ENCODE measurements at places on chromosomes 2 and 18.

DNA sequence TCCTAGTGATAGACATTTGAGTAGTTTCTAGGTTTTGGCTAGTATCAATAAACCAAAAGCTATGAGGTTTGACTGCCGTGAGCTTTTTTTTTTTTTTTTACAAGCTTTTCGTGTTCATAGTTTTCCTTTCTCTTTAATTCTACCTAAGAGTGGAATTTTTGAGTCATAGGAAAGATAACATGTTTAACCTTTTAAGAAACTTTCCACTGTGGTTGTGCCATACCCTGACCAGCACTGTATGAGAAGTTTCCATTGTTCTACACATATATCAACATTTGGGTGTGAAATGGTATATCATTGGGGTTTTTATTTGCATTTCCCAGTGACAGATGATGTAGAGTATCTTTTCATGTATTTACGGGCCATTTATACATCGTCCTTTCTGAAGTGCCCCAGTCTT lies 31.7 kb downstream of the UBE2F start:
- DNase-seq: no peak

DNA sequence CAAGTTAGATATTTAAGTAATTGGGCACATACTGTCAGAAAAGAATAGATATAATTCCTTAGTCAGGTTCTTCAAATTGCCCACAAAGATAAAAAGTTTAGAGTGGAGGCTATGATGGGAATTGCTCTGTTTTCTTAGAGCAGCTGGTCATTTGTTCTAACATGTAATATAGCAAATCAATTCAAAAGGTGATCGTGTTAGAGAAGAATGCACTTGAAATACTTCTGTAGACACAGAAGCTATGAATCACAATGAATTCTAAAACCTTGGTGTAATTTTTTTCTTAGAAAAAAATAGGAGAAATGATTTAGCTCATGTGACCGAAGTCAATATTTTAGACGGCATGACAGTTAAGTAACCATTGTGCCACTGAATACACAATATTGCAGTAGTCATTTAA lies 918.1 kb upstream of the LRATD1 start:
- no peak for DNase-seq

DNA sequence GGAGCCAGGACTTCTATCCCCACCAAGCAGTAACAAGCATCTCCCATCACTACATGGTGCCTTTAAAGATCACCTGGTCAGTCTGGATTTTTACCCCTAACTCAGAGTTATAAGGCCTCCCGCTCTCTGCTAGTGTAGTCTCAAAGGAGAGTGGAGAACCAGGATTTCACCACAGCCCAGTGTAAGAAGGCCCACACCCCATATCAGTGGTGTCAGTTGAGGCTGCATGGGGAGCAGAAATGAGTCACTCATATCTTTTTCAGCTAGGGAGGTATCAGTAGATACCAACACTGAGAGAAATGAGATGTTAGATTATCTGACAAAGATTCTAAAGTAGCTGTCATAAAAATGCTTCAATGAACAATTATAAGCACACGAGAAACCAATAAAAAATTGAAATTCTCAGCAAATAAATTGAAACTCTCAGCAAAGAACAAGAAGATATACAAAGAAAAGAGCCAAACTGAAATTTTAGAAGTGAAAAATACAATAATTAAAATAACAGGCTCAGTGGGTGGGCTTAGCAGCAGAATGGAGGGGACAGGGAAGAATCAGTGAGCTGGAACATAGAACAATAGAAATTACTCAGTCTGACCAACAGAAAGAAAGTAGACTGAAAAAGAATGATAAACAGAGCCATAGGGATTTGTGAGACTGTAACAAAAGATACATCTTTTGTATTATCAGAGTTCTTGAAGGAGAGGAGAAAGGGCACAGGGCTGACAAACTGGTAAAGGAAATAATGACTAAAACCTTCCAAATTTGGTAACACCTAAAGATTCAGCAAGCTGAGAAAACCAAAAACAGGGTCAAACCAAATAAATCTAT lies 257.7 kb downstream of the ANAPC1 start:
- DNase-seq: no peak

- DNase-seq: no peak
These were observed 3.8 kb upstream of the LTBP1 start for GRCh38 chr2:32942793-32943485.

- DNase-seq: no peak
These were observed 1376.3 kb upstream of the CELF4 start for GRCh38 chr18:38941711-38942561.

GRCh38 chr2:120762341-120763061 lies 26.8 kb downstream of the GLI2 start:
- DNase-seq: no peak

GRCh38 chr18:68611311-68611710 lies 103.6 kb downstream of the TMX3 start:
- no peak for DNase-seq

- DNase-seq: no peak
These were observed 139.7 kb downstream of the FAM161A start for GRCh38 chr2:61714210-61714609.

DNA sequence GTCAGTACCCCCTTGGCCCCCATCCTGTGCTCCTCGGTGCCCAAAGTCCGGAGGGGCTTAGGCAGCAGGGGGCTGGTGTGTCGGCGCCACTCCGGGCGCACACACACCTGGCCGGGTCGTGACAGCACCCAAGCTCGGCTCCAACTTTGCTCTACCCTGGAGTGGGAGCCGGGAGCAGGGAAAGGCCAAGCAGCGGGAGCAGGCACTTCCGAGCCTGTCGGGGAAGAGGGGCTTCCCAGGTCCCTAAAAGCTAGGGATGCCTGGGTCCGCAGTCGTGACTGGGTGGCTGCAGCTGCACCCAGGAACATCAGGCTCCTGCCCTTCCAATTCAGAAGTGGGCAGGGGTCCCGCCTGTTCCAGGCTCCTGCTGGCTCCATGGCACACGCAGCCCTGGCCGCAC lies 48.4 kb downstream of the PAPOLG start:
- no peak for DNase-seq

- DNase-seq: no peak
These were observed 22.6 kb downstream of the SNRPD1 start for GRCh38 chr18:21634588-21635199.

DNA sequence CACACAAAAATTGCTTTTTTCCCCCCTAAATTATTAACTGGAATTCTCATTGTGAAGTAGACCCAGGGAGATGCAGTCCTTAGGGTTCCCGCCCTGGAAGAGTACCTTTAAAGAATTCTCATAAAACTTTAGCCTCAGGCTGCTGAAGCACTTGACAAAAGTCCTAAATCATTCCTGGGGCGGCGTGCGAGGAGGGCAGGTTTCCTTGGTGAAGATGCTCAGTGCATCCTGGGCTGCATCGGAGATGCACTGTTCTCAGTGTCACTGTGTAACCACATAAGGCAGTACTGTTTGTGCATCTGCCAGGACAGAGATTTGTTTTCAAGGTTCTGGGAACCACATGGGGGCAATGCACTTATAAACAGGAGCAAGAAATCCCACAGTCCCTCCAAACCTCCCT lies 62.6 kb downstream of the ZNF236 start:
- no peak for DNase-seq

DNA sequence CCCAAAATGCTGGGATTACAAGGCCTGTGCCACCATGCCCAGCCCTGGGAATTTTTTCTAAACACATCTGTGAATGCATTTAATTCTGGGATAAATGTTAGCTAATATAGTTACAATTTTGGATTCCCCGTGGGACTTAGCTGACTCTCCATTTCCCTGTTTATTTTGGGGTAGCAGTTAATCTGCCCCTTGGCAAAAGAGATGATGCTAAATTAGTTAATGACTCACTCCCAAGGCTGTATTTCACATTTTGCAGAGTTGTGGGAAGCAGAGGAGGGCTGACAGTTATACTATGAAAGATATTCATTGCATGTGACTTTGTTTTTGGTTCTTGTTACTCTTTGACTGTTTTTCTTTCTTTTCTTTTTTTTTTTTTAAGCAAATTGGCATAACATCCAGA lies 3.2 kb downstream of the MTHFD2 start:
- DNase-seq: no peak

GRCh38 chr18:58005011-58005410 lies 39.0 kb upstream of the NEDD4L start:
- no peak for DNase-seq

DNA sequence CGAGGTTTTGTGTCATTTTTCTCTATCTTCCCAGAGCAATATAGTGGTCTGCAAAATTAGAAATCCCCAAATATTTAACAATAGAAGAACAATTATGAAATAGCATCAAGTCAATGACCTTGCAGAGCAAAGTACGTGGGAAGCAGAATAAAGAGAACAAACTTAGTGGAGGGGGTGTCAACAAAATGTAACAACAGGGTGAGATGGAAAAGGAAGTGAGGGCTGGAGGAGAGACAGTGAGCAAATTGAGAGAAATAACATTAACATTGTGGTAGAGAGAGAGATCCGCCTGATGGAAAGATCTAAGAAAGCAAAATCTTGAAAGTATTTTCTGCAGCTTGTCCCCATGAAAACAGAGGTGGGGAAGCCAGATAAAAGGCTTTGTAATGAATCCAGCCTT lies 23.4 kb downstream of the ARHGAP15 start:
- no peak for DNase-seq

DNA sequence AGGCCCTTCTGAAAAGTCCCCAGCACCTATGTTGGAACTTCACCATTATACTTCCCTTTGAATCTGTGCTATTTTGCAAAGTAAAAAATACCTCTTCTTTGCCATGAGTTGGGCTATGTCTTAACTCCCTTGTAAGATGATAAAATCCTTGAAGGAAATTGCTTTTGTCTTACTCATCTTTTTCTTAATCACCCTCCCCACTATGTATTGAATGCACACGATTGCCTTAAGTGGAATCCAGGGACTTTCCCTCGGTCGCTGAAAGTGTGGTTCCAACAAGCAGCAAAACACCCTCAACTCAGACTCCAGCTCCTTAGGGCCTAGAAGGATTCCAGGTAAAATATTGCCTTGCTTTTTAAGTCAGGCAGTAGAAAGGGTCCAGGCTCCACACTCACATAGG lies 173.2 kb upstream of the ARL4C start:
- no peak for DNase-seq

- no peak for DNase-seq
These were observed 67.3 kb downstream of the SPTBN1 start for GRCh38 chr2:54523324-54523959.

GRCh38 chr2:236970656-236971010 lies 115.1 kb upstream of the COPS8 start:
- no peak for DNase-seq

- no peak for DNase-seq
These were observed 655.2 kb downstream of the RNF144A start for GRCh38 chr2:7572450-7572849.

GRCh38 chr2:205802065-205802464 lies 119.8 kb downstream of the NRP2 start:
- peak; percentile 75 for DNase-seq

GRCh38 chr18:58580078-58580477 lies 48.8 kb downstream of the ALPK2 start:
- DNase-seq: no peak

GRCh38 chr2:12616456-12617156 lies 100.1 kb upstream of the TRIB2 start:
- DNase-seq: no peak

- no peak for DNase-seq
These were observed 68.1 kb downstream of the TMEM247 start for GRCh38 chr2:46547223-46548102.

GRCh38 chr18:44920441-44920840 lies 239.8 kb downstream of the SETBP1 start:
- DNase-seq: no peak

- no peak for DNase-seq
These were observed 226.6 kb upstream of the ST6GAL2 start for GRCh38 chr2:107112561-107112960.

DNA sequence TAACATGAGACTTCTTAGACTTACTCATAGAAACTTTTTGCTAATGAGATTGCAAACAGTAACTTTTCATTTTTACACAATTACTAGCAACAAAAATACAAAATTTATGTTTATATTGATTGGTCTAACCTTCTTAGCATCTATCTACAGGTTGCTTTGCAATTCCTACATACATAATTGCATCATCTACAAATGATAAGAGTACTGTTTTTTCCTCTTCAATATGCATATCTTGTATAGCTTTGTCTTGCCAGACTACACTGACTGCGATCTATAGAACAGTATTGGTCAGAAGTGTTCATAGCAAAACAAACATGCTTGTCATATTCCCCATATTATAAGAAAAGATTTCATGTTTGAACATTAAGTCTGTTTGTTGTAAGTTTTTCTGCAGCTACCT lies 87.9 kb downstream of the ATAD2B start:
- no peak for DNase-seq

DNA sequence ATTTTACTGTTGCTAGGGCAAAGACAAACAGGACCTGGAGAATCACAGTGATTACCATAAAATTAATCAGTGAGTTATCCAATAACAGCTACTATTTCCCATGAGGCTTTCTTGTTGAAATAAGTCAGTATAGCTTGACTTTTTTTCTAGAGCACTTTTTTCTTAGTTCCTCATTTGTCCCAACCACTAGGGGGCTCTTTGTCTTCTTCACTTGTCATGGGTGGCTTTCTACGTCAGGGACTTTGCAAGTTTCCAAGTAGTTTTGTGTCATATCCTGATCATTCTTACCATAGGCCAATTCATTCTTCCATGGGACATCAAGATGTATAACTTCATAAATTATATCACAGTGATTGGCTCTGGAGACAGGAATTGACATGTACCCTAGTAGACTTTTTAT lies 1019.6 kb upstream of the PIK3C3 start:
- DNase-seq: no peak

DNA sequence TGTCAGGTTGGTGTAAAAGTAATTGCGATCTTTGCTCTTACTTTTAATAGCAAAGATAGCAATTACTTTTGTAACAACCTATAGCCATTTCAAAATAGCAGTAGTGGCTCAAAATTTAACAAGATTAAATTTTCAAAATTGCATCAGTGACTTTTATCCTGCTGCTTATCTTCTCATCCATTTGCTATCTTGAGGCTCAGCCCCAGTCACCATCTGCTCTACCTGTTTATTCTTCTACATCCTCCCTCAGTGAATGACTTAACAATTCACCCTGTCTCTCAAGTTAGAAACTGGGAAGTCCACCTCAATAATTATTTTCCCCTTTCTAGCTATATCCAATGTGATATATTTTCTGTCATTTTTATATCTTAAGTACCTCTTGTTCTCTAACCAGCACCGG lies 148.6 kb upstream of the ZNF804A start:
- DNase-seq: no peak

GRCh38 chr2:1601471-1602277 lies 142.6 kb downstream of the PXDN start:
- DNase-seq: no peak

DNA sequence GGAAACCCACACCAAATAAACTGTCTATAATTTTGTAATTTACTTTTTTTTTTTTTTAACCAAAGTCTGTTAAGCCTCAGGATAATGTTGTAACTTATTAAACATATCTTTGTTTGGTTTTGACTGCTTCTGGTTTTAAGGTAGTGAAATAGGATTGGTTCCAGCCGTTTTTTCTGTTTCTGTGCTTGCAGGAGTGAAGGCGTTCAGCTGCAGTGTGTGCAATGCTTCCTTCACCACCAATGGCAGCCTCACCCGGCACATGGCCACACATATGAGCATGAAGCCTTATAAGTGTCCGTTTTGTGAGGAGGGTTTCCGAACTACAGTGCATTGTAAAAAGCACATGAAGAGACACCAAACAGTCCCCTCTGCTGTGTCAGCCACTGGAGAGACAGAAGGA lies 93.1 kb downstream of the ZNF236 start:
- DNase-seq: no peak

- DNase-seq: no peak
These were observed 229.3 kb downstream of the TGIF1 start for GRCh38 chr18:3679241-3679640.

All from NCI-H1436 (cell line).